IPS DF 19.7 (cell line): ENCODE measurements at places on chromosomes 6 and 20.
A peak's percentile ranks its signal among the peaks of the same experiment; 100 is the strongest.

DNA sequence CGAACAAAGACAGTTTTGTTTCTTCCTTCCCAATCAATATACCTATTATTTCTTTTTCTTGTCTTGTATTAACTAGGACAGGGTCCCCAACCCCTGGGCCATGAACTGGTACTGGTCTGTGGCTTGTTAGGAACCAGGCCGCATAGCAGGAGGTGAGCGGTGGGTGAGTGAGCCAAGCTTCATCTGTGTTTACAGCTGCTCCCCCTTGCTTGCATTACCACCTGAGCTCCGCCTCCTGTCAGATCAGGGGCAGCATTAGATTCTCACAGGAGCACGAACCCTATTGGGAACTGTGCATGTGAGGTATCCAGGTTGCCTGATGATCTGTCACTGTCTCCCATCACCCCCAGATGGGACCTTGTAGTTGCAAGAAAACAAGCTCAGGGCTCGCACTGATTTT is 151.9 kb downstream of the CDKAL1 start:
- DNase-seq = peak; percentile 38

DNA sequence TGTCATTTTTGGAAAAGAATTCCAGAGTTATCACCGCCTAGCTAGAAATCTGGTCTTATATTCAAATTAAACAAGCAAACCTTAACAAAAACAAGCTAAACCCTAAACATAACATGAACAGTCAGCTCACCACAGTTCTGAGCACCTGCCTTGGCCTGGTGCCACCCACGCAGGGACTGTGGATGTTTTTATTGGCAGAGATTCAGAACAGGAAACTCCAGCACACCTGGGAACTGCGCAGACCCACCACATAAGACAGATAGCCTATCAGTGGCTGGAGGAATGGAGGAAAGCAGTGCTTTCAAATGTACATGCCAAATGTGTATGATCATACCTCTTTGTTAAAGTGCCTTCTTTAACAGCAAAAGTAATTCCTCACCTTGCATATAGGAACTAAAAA is 8.9 kb downstream of the SLC16A10 start:
- no peak for DNase-seq

GRCh38 chr6:76694795-76695194 is 622.3 kb upstream of the IMPG1 start:
- no peak for DNase-seq

GRCh38 chr20:9397928-9398327 is 116.5 kb upstream of the LAMP5 start:
- no peak for DNase-seq

- DNase-seq = no peak
Observed at GRCh38 chr6:27806981-27807440, 105.2 kb downstream of the OR2B2 start.

GRCh38 chr6:111432511-111432910 is 50.5 kb downstream of the REV3L start:
- DNase-seq = no peak

GRCh38 chr6:2047855-2048254 is 197.6 kb downstream of the GMDS start:
- no peak for DNase-seq

GRCh38 chr6:169099411-169100202 is 154.0 kb downstream of the THBS2 start:
- DNase-seq = no peak
